ENCODE measurements at places on chromosomes 3 and 15.

GRCh38 chr3:15797642-15798303 lies at the start of gene ANKRD28:
TSS of gene ANKRD28 (minus strand) at chr3:15797979. CDS start at chr3:15796521, 1,458 bp downstream.
- DNase-seq: no peak

- DNase-seq: no peak
Measured at GRCh38 chr3:142623194-142623593, 27.0 kb downstream of the PLS1 start.

- no peak for DNase-seq
Measured at GRCh38 chr3:48445277-48445882, 1.2 kb upstream of the ATRIP start.

DNA sequence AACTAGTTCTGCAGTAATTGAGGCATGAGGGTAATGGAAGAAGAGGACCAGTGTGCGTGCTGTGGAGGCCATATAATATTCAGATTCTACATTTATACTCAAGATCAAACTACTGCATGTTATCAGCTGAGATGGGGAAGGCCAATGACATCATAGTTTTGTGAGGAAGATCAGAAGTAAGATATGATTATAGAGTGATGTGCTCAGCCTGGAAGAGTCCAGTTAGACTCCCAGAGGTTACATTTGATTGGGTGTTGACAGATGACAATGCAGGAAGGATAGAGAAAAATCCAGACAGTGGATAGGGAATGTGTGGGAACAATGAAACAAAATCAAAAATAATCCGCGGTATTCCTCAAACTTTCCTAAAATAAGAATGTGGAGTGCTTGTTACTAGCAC lies 35.4 kb downstream of the GOLIM4 start:
- DNase-seq: no peak

DNA sequence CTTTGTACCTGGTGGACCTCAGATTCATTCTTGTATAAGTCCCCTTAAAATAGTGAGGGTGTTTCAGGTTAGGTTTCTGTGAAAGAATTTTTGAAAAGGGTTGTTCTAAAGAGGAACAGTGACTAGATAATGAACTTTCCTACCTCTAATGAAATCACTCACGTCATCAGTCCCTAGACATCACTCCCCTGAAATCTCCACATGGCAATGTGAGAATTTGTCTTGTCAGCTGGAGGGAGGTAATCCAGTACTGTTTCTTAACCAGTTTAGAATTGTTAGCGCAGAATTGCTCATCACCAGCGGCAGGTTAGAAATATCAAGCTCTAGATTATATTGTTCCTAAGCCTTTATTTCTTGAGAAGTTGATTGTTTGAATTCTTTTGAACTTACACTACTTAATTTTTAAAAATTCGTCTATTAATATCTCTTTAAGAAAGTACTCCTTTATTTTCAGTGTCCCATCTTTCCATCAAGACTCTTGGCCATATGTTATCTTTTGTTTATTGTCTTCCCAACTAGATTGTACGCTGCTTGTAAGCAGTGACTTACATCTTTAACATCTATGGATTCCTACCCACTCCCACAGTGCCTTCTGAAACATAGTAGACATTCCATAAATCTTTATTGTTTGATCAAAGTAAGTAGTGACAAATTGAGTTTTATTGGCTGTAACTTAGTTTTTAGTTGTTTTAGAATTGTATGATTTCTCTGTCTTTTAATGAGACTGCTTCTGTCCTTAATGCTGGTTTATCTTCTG lies 52.8 kb downstream of the RASA2 start:
- no peak for DNase-seq

DNA sequence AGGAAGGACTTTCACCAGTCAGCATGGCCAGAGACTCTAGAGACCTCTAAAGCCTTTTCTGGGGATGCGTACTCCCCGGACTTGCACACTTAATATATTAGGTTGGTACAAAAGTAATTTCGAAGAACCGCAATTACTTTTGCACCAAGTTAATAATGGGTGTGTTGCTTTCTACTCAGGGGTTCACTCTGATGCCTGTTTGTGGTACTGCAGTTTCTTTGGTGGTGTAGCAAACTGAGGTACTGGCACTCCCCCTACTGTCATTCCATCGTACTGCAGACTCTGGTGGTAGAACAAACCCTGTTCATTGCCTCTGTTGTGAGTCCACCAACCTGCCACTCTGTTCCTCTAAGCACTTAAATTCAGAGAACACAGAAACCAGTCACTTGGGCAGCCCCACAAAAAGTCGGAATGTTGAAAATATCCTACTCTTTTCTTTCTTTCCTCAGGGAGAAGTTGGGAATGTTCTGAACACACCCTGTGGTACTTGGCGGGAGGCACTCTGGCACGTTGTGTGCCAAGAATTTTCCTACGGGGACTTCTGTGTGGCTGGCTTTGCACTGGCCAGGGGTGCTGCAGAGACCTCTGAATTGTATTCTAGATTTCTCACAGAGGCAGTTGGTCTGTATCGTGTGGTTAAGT lies 46.3 kb downstream of the GABRG3 start:
- DNase-seq: no peak

GRCh38 chr3:46463120-46463867 lies 1.4 kb downstream of the LTF start:
- DNase-seq: no peak
